ENCODE measurements at places on chromosomes 1 and 21.
A peak's percentile ranks its signal among the peaks of the same experiment; 100 is the strongest.

GRCh38 chr1:152761609-152762213 lies 3.9 kb downstream of the KPRP start:
- DNase-seq: no peak

DNA sequence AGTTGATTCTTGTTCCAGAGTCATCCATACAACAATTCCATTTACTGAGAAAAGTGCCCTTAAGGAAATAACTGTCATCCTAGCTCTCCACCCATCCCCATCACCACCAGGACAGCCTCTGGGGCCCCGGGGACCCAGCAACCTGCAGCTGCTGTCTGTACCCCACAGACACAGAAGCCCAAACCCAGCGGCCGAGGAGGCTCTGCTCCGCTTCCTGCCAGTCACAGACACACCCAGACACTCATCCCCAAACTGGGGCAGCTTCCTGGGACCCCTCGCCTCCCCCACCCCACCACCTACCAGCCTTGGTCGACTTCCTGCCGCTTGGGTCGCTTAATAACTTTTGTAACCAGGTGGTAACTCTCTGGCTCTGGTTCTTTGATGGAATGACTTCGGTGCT lies 121.6 kb upstream of the SLC25A33 start:
- no peak for DNase-seq

- DNase-seq: no peak
Measured at GRCh38 chr1:62196086-62196690, 1.5 kb downstream of the L1TD1 start.

- peak; percentile 43 for DNase-seq
Measured at GRCh38 chr1:39196244-39197215, 8.0 kb upstream of the MACF1 start.

GRCh38 chr1:84539972-84540371 lies 33.6 kb upstream of the GNG5 start:
- no peak for DNase-seq

DNA sequence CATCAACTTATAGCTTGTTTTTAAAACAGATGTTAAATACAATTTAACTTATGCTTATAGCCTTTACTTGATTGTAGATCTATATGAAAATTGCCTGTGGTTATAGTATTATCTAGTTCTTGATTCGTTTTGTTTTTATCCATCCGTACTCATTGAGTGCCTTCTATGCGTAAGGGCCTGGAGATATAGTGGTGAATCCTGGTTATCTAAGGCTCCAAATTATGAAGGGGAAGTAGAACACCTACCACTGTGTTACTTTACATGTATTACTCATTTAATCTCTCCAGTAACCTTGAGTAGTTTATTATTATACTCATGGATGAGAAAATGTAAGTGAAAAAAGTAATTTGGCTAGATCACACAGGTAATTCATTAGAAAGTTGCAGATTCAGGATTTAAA lies 121.8 kb downstream of the OSBPL9 start:
- DNase-seq: no peak

DNA sequence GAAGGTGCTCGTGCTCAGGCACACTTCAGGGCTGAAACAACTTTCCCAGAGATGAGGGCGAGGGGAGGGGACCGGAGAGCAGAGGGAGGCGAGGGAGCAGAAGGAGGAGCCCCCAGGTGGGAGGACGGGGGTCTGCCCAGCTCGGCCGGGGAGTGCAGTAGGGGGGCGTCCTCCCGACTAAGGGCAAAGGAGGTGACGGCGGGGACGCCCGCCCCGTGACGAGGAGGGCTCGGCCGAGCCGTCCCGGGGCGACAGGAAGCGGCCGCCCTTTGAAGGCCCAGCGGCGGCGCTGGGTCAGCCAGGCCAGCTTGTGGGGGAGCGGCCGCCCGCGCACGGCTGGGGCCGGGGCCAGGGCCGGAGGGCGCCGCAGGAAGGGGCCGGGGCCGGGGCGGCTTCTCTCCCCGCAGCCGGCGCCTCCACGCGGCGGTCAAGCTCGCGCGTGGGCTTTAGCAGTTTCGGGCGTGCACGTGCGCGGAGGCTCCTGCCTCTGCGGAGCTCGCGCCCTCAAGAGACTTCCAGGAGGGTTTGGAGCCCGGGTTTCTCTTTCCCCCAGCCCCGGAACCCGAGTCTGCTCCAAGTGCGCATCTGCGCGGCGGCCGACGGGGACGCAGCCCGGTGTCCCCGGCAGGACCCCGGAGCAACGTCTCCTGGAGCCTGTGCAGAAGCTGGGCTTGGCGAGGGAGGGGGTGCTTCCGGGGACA lies 100.8 kb upstream of the SLC45A1 start:
- DNase-seq: peak; percentile 8

- DNase-seq: no peak
Measured at GRCh38 chr1:94250341-94250740, 13.0 kb upstream of the ARHGAP29 start.

GRCh38 chr1:203463469-203464062 lies 12.0 kb upstream of the PRELP start:
- DNase-seq: no peak

- no peak for DNase-seq
Measured at GRCh38 chr1:228159008-228159665, 6.5 kb upstream of the IBA57 start.

- DNase-seq: peak; percentile 13
Measured at GRCh38 chr21:38352536-38353219, 95.9 kb downstream of the KCNJ15 start.

DNA sequence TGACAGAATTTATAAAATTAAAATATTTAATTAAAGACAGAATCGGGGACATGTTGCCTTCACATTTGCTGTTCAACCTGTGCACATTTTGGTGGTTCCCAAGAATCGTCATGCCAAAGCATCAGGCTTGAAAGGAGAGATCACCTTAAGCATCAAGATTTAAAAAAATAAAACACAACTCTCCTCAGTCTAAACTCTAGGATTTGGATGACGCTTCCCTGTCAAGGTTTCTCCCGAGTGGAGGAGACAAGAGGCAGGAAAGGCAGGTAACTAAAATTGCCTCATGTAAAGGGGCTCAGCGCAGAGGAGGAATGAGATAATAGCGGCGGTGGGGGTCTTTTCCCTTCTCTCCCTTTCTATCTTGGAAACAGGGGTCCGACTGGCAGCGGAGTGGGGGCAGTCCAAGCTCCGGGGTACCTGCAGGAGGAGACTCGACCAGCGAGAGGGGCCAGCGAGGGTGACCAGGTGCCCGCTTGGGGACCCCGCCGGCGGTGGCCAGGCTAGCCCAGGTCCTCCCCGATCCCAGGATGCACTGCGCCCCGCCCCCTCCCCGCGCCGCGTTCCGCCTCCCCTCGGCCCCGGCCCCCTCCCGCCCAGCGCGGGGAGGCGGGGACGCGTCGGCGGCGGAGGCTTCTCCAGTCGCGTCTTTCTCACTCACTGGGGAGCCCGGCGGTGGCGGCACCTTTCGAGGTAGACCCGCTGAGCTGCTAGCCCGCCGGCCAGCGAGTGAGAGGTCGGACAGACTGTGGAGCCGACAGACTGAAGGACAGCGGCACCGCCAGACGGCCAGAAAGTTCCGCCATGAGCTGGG lies at the start of gene FNBP1L:
FNBP1L (plus strand) TSS at position 638 of the 811 bp plus-strand sequence; CDS start at position 802, 164 bp downstream.
- peak; percentile 18 for DNase-seq

- no peak for DNase-seq
Measured at GRCh38 chr1:30110846-30111245, 612.5 kb downstream of the MATN1 start.

DNA sequence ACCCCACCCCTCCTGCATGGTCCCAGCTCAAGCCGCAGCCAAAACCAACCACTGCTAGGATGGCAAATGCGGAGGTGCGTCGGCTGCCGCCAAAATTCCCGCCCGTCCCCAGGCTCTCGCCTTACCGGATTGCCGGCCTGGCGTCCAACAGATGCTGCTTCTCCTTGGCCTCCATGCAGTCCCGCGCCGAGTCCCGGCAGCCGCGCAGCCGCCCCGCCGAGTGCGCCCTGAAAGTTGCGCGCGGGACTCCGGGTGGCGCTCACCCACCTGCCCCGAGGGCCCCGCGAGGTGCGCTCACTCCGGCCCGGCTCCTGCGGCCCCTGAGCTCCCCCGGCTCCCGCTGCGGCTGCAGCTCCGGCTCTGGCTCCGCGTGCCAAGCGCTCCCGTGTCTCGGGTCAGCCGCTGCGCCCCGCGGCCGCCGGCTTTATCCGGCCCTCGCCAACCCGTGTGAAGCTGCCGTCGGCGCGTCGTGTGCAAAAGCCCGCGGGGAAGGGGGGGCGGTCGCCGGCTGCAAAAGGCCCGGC lies at the start of gene SLC30A2:
SLC30A2 (minus strand) TSS at position 397 of the 524 bp plus-strand sequence; CDS start at position 175, 222 bp downstream.
- no peak for DNase-seq

GRCh38 chr1:68470388-68470970 lies 20.7 kb upstream of the RPE65 start:
- DNase-seq: no peak

DNA sequence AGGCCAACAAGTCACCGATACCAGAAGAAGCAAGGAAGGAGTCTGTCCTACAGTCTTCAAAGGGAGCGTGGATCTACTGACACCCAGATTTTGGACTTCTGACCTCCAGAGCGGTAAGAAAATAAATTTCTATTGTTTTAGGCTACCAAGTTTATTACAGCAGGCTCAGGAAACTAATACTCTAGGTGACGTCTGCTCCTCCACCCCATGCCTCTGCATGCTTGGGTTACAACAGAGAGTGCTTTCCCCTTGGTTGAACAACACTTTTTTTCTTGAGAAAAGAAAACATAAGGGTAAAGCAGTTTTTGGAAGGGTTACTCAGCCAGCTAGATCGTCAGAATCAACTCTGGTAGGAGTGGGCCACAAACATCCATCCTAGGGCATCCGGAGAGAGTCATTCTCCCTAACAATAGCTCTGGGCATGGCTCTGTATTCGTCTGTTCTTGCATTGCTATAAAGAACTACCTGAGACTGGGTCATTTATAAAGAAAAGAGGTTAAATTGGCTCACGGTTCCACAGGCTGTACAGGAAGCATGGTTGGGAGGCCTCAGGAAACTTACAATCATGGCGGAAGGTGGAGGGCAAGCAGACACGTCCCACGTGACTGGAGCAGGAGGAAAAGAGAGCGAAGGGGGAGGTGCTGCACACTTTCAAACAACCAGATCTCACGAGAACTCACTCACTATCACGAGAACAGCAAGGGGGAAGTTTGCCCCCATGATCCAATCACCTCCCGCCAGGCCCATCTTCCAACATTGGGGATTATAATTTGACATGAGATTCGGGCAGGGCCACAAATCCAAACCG lies 22.2 kb upstream of the DNAJC11 start:
- no peak for DNase-seq

- DNase-seq: no peak
Measured at GRCh38 chr21:43932005-43932404, 67.0 kb downstream of the AGPAT3 start.

GRCh38 chr1:47443530-47444296 lies 5.9 kb downstream of the FOXD2 start:
- DNase-seq: no peak

GRCh38 chr1:174174461-174175329 lies 15.4 kb downstream of the RABGAP1L start:
- DNase-seq: no peak

GRCh38 chr21:35942211-35943144 lies 117.8 kb downstream of the SETD4 start:
- DNase-seq: no peak

- no peak for DNase-seq
Measured at GRCh38 chr1:206855859-206856258, 9.6 kb upstream of the IL20 start.

DNA sequence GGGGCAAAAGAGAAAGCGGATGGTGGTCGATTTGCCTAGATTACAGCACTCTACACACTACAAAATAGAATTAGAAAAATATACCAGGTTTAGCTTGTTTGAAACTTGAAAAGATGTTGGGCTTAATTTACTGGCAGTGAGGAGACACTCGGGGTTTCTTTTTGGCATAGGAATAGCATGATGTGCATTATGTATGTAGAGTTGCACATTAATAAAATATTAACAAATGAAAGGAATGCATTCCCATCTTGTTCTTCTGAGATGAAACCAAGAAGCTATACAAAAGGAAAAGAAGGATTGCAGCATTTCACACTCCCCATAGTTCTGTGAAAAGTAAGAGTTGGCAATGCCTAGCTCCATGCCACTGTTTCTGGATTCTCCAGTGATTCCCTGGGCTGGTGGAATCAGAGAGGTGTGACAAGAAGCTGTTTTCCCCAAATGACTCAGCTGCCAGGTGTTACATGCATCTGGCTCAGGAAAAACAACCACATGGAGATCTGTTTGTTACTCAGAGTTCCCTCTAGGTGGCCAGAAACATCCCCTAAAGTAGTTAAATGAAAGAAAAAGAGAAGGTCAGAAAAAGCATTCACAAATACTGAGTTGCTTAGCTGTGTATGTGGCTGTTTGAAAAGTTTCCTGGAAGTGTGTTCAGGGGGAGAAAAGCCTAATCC lies 115.6 kb downstream of the UCK2 start:
- no peak for DNase-seq

GRCh38 chr1:21289700-21290545 lies at the start of gene ECE1:
Gene ECE1, minus strand, starts transcription at chr1:21290463. Its CDS starts 49 bp downstream, at chr1:21290414.
- peak; percentile 21 for DNase-seq

- no peak for DNase-seq
Measured at GRCh38 chr1:174217787-174218574, 58.7 kb downstream of the RABGAP1L start.

DNA sequence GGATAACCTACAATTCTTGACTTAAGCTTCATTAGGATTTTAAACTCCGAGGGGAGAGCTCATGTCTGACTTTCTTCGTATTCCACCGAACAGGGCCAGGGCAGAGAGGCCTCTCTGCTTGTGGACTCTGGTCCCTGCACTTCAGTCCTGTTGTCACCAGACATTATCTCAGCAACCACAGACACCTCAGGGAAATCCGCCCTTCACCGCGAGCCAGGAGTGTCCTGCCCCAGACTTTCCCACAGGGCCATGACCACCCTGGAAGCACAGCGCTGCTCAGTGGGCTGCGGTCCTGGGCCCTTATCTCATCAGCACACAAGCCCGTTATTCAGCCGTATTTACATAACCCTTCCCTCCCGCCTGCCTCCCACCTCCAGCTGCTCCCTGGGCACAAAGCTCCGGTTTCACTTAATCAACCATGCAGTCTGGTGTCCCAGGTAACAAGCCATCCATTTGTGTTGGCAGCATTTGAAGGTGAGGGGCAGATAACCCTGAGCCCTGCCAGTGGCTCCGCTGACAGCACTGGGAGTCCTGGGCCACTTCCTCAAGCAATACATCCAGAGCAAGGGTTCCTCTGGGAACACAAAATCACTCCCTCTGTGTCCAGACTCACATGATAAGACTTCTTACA lies 122.8 kb upstream of the RAB4A start:
- no peak for DNase-seq

GRCh38 chr1:111582644-111583618 lies 36.7 kb upstream of the RAP1A start:
- no peak for DNase-seq

GRCh38 chr1:96016219-96016618 lies 705.4 kb upstream of the PTBP2 start:
- no peak for DNase-seq
